ENCODE measurements at places on chromosomes 16 and 17. TPM values are rescaled to one million over a fixed set of nuclear protein-coding genes. Genes with fewer than 3 reads are reported as not detected.

DNA sequence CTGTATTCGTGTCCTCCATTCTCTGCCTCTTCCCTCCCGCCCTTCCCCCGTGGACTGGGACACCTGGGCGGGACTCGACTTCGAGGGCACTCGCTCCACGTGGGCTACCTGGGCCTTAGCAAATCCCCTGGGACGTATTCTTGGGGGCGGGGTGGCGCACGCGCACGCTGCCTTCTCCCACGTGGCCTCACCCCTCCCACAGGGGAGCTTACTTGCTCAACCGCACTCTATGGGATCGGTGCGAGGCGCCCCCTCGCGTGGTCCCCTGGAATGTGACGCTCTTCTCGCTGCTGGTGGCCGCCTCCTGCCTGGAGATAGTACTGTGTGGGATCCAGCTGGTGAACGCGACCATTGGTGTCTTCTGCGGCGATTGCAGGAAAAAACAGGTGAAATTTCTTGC is 3.5 kb downstream of the VMO1 start:
- no peak for DNase-seq

CLEC18C gene
- total RNA-seq: not detected

ZKSCAN2 gene
- 7.6 TPM for total RNA-seq

FBXW10 gene
- total RNA-seq: 0.58 TPM

PRAC1 gene
- total RNA-seq: not detected
